RWPE1 (cell line): ENCODE measurements at places on chromosomes 5 and 9.

- no peak for DNase-seq
Observed at GRCh38 chr5:170562875-170563228, 59.0 kb downstream of the KCNIP1 start.

- DNase-seq, result peak; percentile 72
Observed at GRCh38 chr5:134626369-134627014, 6.1 kb downstream of the SAR1B start.

GRCh38 chr5:126192226-126192625 is 231.0 kb upstream of the GRAMD2B start:
- no peak for DNase-seq

DNA sequence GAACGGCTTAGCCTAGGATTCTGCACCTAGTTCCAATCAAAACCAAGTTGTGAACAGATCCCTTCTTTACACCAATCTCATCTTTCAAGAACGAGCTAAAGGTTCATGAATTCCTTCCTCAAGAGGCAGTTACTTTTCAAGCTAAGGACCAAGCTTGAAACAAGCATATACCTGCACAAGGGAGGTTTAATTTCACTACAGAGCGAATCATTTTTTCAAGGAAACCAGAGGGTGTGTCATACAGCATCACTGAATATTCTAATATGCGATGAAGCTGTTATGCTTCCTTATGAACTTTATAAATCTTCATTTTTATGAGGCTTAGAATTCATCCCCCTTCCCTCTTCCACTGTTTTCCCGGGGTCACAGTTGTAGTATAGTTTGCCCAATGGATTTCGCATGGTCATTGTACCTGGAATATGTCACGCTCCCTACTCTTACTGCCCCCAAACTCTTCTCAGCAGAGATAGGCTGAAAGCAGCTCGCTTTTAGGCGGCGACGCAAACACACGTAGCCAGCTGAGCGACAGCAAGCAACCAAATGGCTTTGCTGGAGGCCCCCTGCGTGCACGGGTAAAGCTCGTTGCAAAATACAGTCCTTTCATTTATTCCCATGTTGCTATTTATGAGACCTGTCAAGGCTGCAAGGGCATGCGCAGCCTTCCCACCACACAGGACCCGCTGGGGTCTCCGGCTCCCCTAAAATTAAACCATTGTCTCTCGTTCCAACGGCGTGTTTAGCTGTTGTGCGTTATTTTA is 832 bp downstream of the LMBRD2 start:
- DNase-seq, result peak; percentile 28

DNA sequence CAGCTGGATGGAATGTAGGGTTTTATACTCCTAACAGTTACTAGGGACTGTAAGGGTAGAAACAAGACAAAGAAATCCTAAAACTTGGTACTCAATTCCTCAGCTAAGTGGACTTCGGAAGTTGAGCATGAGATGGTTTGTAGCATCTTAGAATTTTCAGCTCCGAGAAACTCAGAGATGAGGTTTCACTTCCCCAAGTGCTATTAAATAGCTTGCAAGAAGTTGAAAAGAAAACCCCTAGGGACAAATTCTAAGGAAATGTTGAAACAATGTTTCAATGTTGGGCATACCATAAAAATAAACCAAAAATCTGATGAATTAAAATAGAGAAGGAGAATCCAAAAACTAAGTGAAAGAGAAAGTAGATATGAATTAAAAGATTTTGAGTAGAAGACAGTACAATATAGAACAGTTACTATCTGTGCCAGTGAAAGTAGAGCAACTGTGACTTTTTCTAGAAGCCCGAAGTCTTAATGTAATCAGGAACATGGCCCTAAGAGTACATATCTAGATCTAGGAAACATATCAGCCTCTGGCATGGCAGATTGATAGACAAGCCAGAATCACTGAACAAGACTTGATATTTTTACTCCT is 308.6 kb upstream of the RGMB start:
- DNase-seq, result no peak

DNA sequence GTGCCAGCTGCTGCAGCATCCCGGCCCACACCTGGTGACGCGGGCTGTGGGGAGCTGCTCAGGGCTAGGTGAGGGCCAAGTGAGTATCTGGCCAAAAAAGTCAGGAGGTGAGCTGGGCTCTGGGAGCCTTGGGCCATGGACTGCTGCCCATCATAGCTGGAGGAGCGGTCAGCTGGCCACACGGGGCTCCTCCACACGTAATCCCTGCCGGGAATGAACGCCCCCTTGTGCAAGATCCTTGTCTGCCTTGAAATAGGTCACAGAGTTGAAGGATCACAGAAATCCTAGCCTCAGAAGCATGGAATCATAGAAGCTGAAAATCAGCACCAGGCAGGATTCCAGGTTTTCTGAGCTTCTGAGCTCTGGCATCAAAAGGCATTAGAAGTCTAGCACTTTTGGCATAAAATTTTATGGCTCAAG is 16.8 kb upstream of the COL27A1 start:
- no peak for DNase-seq

DNA sequence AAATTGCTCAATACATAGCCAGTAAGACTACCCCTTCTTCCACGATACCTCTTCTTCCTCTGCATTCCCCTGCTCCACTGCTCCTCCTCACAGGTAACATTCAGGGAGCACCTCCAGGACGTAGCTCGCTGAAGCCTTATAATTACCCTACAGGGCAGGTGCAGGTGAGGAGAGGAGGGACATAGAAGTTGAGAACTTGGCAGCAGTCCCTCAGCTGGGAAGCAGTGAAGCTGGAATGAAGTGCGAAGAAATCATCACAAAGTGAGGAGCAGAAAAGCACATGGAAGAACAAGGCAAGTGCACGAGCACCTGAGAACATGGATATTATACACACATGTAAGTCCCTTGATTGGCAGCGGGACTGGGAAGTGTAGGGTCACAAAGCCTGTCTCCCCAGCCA is 118.2 kb downstream of the HSD17B3 start:
- DNase-seq, result no peak

DNA sequence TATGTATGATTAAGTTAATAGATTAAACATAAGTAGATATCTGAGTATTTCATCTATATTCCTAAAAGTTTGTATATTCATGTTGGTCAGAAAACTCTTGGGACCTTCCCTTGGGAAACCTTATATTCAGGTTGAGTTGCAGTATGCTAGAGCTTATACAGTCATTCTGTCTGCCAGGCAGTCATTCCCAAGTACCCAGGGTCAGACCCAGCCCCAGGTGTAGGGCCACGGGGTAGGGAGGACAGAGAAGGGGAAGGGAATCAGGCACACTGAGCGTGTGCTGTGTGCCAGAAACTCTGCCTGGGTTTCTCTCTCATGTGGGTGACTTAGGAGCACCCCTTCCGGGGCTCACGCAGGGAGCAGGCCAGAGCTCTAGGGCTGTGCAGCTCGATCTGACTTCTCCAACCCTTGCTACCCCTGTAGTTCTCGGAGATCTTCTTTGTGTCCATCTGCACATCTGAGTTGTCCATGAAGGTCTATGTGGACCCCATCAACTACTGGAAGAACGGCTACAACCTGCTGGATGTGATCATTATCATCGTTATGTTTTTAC is 28.2 kb downstream of the CATSPER3 start:
- DNase-seq, result no peak

- DNase-seq, result no peak
Observed at GRCh38 chr9:106312906-106313305, 550.1 kb upstream of the ZNF462 start.

DNA sequence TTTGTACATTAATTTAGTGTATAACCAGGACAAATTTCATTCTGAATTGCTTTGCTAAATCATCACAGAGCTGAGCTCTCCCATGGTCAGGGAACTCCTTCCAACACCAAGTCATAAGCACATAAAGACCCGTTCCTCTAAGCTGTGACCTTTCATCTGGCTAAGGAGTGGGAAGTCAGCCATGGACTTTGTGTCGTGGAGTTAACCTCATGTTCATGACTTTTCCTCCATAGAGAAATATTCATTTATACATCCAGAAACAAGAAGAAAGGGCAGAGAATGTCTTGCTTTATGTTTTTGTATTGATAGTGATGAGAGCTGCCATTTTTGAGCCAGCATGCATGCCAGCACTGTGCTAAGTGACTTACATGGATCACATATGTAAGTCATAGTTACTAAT is 97.5 kb downstream of the INIP start:
- no peak for DNase-seq

DNA sequence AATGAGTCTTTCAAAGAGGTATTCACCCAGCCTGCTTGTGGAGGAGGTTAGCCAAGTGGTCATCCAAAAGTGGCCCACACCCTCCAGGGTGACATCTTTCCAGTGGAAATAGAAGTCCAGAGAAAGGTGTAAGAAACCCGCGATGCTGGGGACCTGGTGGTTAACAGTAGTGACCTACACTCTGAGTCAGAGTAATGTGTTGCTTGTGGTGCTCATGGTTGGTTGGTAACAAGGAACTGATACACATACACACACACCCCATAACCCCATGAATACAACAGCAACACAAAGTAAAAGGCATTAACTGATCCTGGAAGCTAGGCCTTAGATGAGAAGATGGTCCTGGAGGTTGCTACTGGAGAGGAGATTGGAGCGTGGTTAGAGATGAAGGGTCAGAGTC is 26.9 kb downstream of the MRPS30 start:
- no peak for DNase-seq

DNA sequence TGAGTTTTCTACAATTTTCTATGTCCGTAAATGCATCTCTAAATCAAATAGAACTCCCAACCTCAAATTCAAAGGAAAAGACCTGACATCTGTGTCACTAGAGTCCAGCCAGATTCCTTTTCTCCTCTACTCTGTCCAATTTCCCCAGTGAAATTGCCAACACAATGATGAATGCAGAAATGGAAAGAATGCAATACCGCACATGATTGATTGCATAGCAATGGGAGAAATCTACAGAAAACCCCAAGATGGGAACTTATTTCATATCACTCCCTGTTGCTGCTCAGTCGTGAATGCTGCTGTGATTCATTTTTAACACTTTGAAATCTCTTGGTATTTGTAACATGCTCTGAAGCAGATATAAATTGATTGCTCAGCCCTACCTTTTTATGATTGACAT is 355.1 kb upstream of the TUSC1 start:
- DNase-seq, result no peak

GRCh38 chr9:93582115-93582514 is 5.7 kb downstream of the PHF2 start:
- DNase-seq, result no peak

DNA sequence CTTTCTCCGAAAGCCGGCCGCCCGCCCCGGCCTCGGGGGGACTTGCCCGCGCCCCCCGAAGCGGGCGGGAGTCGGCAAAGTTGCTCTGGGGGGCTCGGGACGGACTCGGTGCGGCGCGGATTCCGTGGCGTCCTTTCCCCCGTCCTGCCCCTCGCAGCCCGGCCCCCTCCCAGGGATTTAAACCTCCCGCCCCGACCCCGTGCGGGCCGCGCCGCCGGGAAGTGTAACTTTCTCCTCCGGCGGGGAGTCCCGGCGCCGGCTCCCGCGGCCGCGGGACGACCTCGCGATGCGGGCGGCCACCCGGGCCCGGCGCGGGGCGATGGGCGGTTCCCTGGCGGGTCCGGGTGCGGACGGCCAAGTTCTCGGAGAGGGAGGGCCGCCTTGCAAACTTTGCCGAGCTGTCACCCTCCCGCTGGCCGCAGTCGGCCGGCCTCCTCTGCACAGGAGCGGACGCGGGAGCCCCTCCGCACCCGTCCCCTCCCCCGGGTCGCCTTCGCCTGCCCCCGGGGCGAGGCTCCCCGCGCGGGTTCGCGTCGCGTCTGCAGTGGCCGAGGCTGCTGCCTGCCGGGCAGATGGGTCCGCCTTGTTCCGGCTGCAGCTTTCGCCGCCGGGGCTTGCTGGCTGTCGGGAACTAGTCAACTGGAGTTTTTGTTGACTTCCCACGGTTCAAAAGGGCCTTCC is 732 bp downstream of the PBX3 start:
- DNase-seq, result peak; percentile 57

GRCh38 chr9:130835441-130836298 is 616 bp downstream of the ABL1 start:
- DNase-seq, result peak; percentile 55

DNA sequence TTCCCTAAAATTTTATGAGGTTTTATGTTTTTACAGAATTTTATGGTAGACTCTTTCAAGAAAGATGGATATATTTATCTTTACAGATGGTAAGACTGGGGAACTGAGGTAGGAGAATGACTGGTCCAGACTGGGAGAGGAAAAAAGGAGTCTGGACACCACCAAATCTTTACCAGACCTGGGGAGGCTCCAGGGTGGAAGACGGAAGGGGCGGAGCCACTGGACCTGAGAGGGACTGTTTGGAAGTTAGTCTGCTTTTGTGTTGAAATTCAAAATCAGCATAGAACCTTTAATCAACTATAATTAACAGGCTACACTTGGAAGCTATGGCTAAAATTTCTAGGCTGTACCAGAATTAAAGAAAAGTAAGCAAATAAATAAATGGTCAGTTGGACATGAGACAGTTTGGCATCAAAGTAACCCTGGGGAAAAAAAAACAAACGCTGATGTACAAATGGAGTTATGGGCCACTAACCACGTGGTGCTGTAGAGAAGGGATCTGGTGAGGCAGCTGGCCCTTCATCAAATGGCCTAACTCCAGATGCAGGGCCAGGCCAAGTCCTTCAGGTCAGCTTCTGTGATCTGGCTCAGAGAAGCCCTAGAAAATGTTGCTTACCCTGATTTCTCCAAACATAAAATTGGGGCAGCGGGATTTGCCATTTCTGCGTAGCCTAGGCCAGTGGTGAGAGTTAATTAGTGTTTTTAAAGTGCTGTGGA is 155.1 kb downstream of the ARSB start:
- no peak for DNase-seq

GRCh38 chr9:70260606-70261005 is 1.8 kb downstream of the SMC5 start:
- DNase-seq, result no peak

DNA sequence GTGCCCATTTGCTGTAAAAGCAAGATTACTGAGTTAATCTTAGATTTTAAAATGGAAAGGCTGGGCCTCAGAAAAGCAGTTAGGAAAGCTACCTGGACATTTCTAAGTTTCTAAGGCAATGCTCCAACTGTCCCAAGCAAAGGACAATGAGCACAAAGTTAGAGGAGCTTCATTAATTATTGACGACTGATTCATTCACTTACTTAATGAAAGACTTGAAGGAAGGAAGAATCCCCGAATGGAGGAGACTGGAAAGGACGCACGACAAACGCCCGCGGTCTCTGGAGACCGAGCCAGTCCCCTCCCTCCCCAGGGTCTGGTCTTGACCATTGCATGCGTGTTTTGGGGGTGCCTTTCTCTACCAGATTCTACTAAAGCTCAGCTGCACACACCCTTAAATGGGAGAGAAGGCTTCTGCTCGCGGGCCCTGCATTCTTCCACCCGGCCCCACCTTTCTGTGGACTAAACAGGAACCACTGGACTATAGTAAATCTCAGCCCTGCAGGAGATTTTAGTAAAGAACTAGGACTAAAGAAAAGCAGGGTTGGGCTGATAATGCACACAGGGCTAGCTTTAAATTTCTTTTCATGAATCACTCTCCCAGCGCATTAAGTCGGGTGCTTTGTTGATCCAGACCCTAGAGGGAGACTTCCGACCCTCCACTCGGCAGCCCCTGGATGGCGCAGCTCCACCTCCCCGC is 44.8 kb downstream of the CTSL start:
- no peak for DNase-seq

DNA sequence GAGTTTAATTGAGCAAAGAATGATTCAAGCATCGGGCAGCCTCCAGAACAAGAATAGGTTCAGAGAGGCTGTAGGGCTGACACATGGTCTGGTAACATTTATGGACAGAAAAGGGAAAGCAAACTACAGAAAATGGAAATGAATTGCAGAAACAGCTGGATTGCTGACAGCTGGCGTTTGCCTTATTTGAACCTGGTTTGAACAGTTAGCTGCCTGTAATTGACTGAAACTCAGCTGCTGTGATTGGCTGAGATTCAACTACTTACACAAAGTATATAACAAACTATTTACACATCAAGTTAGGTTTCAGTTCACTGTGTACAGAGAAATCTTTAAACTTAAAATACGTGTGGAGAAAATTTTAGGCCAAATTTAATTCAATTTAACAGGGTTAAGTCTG is 441.7 kb downstream of the PRELID2 start:
- DNase-seq, result no peak
